Panc1 (cell line): ENCODE measurements at places on chromosomes 3 and 15. TPM values are rescaled to one million over a fixed set of nuclear protein-coding genes. Genes with fewer than 3 reads are reported as not detected.

Gene EIF3J
- total RNA-seq: 128 TPM

Gene GNAT1
- not detected for total RNA-seq

Gene NUP210
- 36.8 TPM for total RNA-seq

Gene CSTA
- total RNA-seq: not detected

Gene STRA6
- total RNA-seq: 1.1 TPM

Gene ROBO2
- 1.3 TPM for total RNA-seq

Gene TP63
- total RNA-seq: 0.51 TPM

Gene THPO
- total RNA-seq: not detected

Gene ARHGAP31
- total RNA-seq: 7.6 TPM

Gene CTDSPL
- total RNA-seq: 16.6 TPM

Gene POTEB3
- total RNA-seq: not detected
